ENCODE measurements at places on chromosomes 12 and 14.

DNA sequence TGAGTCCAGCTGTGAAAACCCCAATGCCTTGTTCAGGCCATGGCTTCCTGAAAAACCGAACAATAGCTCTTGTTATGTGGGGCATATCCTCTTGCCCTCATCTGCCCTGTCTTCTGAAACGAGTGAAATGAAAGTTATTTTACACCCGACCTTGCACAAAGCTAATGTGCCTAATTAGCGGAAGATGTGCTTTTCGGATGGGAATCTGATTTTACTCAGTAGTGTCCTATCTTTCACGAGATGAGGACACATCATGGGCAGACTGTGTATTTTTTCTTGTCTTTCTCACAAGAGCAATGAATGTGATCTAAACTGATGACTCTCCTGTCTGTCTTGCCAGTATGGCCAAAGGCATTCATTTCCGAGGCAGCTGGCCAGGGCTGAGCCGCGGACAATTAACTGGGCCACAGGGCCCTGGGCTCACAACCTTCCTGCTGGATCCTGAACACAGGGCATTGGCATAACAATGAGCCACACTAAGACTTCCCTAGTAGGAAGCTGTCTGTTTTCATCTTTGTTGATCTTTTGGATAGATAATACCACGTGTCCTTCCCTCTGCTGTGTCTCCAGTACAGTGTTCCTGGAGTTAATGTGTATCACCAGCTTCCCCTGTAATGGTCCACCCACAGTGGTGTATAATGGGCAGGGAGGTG lies 86.0 kb upstream of the HIF1A start:
- peak; percentile 65 for DNase-seq

DNA sequence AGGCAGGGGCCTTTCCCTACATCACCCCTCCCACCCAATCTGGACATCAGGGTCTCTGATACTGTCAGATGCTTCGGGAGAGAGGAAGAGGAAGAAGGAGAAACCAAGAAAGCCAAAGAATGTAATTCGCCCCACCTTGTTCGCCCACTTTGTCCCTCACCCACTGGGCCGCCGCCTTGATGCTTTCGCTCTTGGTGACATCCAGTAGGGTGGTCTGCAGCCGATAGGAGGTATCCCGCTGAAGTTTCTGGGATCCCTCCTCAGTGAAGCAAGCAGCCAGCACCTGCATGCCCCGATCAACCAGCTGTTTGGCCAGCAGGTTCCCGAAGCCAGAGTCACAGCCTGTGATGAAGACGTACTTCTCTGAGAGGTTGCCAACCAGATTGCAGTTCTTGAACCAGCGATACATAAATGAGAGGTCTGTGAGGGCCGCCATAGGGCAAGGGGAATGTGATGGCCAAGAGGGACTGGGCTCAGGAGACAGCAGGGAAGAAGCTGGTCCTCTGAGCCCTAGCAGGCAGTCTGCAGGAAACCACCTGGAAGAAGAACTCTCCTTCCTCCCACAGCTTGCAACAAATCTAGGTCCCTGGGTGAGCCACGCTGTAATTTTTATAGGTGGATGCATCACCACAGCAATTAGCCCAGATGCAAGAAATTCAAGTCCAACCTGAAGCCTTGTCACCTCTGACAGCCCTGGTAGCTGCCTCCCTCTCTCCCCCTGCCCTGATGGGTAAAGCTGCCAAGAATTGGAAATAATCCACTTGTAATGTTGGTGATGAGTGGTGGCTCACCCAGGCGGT lies at the start of gene SDR9C7:
Gene SDR9C7 (minus strand): TSS at position 583 of the 800 bp plus-strand sequence. CDS start 147 bp downstream, at position 436.
- no peak for DNase-seq

- no peak for DNase-seq
Measured at GRCh38 chr14:77979666-77980351, 179.9 kb downstream of the ADCK1 start.

DNA sequence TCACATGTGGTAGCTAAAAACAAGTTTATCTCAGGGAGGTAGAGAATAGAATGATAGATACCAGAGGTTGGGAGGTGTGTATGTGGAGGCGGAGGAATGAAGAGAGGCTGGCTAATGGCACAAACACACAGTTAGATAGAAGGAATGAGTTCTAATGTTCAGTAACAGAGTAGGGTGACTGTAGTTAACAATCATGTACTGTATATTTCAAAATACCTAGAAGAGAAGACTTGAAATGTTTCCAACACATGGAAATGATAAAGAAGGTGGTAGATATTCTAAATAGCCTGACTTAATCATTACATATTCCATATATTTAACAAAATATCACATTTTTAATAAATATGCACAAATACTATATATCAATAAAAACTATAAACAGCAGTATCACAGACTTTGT lies 8.9 kb upstream of the IFNG-AS1 start:
- DNase-seq, result no peak
